ENCODE measurements at places on chromosomes 13 and 19. TPM values are rescaled to one million over a fixed set of nuclear protein-coding genes. Genes with fewer than 3 reads are reported as not detected.

The ETV2 gene
- 1.0 TPM for total RNA-seq

The TEX29 gene
- not detected for total RNA-seq

The FLT3 gene
- not detected for total RNA-seq

The ZNF543 gene
- 6.7 TPM for total RNA-seq

The DIAPH3 gene
- 7.3 TPM for total RNA-seq

The PCDH17 gene
- 10.3 TPM for total RNA-seq

The PTH2 gene
- not detected for total RNA-seq

The TNNI3 gene
- total RNA-seq = 1.4 TPM

The SLC10A2 gene
- total RNA-seq = 2.6 TPM

The UBL3 gene
- 57.2 TPM for total RNA-seq

The SBSN gene
- not detected for total RNA-seq

The RNF225 gene
- total RNA-seq = not detected

The RPL13A gene
- total RNA-seq = 2,349 TPM

GRCh38 chr13:101523154-101524131 is 71.0 kb downstream of the ITGBL1 start:
- H3K36me3 ChIP-seq = no peaks in the 10 kb centered on the region
- H3K4me3 ChIP-seq = no peak overlapping the region
- H3K27me3 ChIP-seq = no peaks in the 10 kb centered on the region
- no peaks in the 10 kb centered on the region for H3K4me1 ChIP-seq
- no peak overlapping the region for H3K27ac ChIP-seq

DNA sequence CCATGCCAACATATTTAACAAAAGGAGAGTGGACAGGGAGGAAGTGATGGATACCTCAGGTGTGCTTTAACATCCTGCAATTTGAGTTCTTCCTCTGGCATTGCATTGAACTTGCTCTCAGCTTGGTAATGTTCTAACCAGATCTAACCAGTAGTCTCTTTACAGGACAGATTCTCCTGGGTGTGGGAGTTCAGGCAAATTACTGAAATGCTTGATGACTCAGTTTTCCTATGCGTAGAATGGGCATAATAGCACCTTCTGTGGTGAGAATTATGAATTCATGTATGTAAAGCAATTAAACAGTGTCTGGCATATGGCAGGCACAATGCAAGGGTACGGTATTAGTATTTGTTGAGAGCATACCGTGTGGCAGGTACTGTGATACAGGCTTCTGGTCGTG is 3.6 kb downstream of the AKAP11 start:
- H3K4me3 ChIP-seq = no peak overlapping the region
- no peaks in the 10 kb centered on the region for H3K27me3 ChIP-seq
- DNase-seq = no peak
- no peaks in the 10 kb centered on the region for H3K36me3 ChIP-seq
- peaks cover 13% of the 10 kb centered on the region for H3K4me1 ChIP-seq
- no peak overlapping the region for H3K27ac ChIP-seq

GRCh38 chr13:77516342-77516789 is 19.1 kb upstream of the SCEL start:
- no peaks in the 10 kb centered on the region for H3K4me1 ChIP-seq
- H3K4me3 ChIP-seq = no peak overlapping the region
- H3K27ac ChIP-seq = no peak overlapping the region
- DNase-seq = no peak
- H3K27me3 ChIP-seq = no peaks in the 10 kb centered on the region

DNA sequence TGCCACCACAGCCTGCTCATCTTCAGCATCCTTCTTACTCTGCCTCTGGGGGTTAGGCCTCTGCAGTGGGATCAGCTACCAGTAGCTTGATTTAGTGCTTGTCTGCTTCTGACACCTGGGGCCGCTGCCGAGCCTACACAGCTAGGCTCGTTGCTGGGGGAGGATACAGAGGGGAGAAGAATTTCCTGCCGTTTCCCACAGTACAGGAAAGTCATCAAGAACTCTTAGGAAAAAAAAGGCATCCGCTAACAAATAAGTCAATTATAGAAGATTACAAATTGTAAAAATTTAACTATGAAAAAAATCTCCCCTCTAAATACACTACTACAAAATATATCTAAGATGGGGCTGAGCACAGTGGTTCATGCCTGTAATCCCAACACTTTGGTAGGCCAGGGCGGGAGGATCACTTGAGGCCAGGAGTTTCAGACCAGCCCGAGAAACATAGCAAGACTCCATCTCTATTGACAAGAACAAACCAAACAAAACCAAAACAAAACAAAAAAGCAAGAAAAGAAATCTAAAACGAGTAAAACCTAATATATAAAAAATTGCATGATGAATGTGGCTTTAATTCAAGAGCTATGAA is 26.7 kb downstream of the LATS2 start:
- H3K36me3 ChIP-seq = no peaks in the 10 kb centered on the region
- H3K4me1 ChIP-seq = peaks cover 17% of the 10 kb centered on the region
- H3K4me3 ChIP-seq = no peak overlapping the region
- H3K27me3 ChIP-seq = no peaks in the 10 kb centered on the region
- H3K27ac ChIP-seq = no peak overlapping the region
- no peak for DNase-seq

- no peak overlapping the region for H3K27ac ChIP-seq
- no peak for DNase-seq
- H3K27me3 ChIP-seq = no peaks in the 10 kb centered on the region
- peaks cover 12% of the 10 kb centered on the region for H3K4me1 ChIP-seq
- H3K4me3 ChIP-seq = no peak overlapping the region
Observed at GRCh38 chr13:106484084-106484483, 51.4 kb downstream of the EFNB2 start.

GRCh38 chr13:112583592-112584277 is 4.2 kb downstream of the TUBGCP3 start:
- no peak overlapping the region for H3K27ac ChIP-seq
- H3K36me3 ChIP-seq = no peaks in the 10 kb centered on the region
- no peak overlapping the region for H3K4me3 ChIP-seq
- no peak for DNase-seq
- H3K27me3 ChIP-seq = no peaks in the 10 kb centered on the region

DNA sequence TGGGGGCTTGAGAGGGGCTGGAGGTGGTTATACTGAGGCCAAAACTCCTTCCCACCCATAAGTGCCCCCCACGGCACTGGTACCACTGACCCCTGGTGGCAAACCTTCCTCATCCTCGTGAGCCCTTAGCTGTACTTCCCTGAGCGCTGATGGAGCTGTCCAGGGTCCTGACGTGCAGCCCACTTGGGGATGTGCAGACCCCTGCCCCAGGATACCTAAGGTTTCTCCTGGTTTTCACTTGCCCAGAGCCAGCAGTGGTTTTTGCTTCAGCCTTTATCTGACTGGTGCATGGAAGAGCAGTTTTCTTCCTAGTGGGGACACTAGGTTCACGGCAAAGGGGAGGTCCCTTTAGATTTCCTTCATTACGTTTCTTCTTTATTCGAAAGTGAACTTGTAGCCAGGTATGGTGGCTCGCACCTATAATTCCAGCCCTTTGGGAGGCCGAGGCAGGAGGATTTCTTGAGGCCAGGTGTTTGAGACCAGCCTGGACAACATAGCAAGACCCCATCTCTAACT is 28.7 kb upstream of the KCTD15 start:
- H3K27ac ChIP-seq = no peak overlapping the region
- no peak overlapping the region for H3K4me3 ChIP-seq
- peaks cover 6% of the 10 kb centered on the region for H3K27me3 ChIP-seq
- no peaks in the 10 kb centered on the region for H3K36me3 ChIP-seq
- no peaks in the 10 kb centered on the region for H3K4me1 ChIP-seq
- DNase-seq = peak; percentile 80

DNA sequence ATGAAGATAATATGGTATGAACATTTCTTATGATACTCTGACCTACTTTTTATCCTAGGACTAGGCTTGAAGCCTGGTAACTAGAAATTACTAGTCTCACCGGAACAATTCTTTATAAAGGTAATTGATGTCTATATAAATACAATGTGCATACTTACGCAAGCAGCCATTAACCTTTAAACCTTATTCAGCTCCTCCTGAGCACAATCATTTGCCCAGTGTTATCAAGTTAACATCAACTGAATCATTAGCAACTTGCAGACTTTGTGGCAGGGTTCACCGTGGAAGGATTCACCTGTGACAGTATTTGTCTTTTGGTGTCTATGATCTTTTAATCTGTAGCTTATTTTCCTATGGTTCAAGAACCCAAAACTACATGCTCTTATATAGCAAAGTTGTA is 508.6 kb upstream of the KLHL1 start:
- no peaks in the 10 kb centered on the region for H3K27me3 ChIP-seq
- H3K27ac ChIP-seq = no peak overlapping the region
- H3K4me1 ChIP-seq = no peaks in the 10 kb centered on the region
- no peaks in the 10 kb centered on the region for H3K36me3 ChIP-seq

DNA sequence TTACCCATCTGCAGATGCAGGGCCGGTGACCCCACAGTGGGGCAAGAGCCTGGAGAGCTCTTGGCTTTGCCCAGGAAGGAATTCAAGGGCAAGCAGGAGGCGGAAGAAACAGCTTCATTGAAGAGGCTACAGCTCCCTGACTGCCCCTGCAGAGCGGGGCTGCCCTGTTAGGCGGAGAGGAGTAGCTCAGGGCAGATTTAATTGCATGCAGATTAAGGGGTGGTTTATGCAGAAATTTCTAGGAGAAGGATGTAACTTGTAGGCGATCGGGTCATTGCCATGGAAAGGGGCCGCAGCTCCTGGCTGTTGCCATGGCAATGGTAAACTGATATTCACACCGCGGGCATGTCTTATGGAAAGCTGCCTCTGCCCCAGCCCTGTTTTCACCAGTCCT is 94.1 kb downstream of the ATP11A start:
- peaks cover 11% of the 10 kb centered on the region for H3K4me1 ChIP-seq
- H3K27ac ChIP-seq = peak overlapping the region; percentile 20
- no peak for DNase-seq
- H3K4me3 ChIP-seq = no peak overlapping the region
- no peaks in the 10 kb centered on the region for H3K36me3 ChIP-seq

GRCh38 chr13:57425531-57425930 is 206.0 kb upstream of the PCDH17 start:
- DNase-seq = no peak
- no peaks in the 10 kb centered on the region for H3K27me3 ChIP-seq
- H3K4me3 ChIP-seq = no peak overlapping the region
- no peaks in the 10 kb centered on the region for H3K36me3 ChIP-seq
- no peak overlapping the region for H3K27ac ChIP-seq

GRCh38 chr19:45305421-45305820 is 17.3 kb downstream of the CKM start:
- no peak overlapping the region for H3K4me3 ChIP-seq
- no peak for DNase-seq
- no peak overlapping the region for H3K27ac ChIP-seq
- H3K36me3 ChIP-seq = no peaks in the 10 kb centered on the region
- H3K4me1 ChIP-seq = no peaks in the 10 kb centered on the region
- no peaks in the 10 kb centered on the region for H3K27me3 ChIP-seq

- H3K27me3 ChIP-seq = no peaks in the 10 kb centered on the region
- no peak for DNase-seq
- no peaks in the 10 kb centered on the region for H3K36me3 ChIP-seq
- H3K27ac ChIP-seq = peak overlapping the region; percentile 94
- no peak overlapping the region for H3K4me3 ChIP-seq
- peaks cover 51% of the 10 kb centered on the region for H3K4me1 ChIP-seq
Observed at GRCh38 chr13:30863796-30864195, 42.3 kb upstream of the MEDAG start.

- no peaks in the 10 kb centered on the region for H3K27me3 ChIP-seq
- peaks cover 4% of the 10 kb centered on the region for H3K4me1 ChIP-seq
- DNase-seq = no peak
- no peaks in the 10 kb centered on the region for H3K36me3 ChIP-seq
Observed at GRCh38 chr13:33250609-33251008, 34.9 kb downstream of the STARD13 start.

DNA sequence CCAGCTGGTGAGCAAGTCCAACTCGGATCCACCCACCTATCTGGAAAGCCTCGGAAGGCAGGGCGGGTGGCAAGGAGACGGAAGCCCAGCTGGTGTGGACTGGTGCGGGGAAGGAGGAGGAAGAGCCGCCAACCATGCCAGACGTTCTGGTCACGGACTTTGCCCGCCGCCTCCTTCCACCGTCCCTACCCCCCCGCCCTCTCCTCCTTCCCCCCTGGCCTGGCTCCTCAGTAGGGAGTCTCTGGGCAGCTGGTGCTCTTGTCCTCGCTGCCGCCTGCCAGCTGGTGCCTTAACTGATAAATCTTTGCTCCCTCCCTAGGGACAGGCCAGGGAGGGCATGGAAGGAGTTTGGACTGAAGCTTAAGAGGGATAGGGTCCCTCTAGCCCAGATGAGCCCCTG is 4.8 kb downstream of the SYNGR4 start:
- H3K27ac ChIP-seq = no peak overlapping the region
- H3K4me1 ChIP-seq = peaks cover 10% of the 10 kb centered on the region
- no peak overlapping the region for H3K4me3 ChIP-seq
- H3K27me3 ChIP-seq = no peaks in the 10 kb centered on the region
- DNase-seq = no peak

DNA sequence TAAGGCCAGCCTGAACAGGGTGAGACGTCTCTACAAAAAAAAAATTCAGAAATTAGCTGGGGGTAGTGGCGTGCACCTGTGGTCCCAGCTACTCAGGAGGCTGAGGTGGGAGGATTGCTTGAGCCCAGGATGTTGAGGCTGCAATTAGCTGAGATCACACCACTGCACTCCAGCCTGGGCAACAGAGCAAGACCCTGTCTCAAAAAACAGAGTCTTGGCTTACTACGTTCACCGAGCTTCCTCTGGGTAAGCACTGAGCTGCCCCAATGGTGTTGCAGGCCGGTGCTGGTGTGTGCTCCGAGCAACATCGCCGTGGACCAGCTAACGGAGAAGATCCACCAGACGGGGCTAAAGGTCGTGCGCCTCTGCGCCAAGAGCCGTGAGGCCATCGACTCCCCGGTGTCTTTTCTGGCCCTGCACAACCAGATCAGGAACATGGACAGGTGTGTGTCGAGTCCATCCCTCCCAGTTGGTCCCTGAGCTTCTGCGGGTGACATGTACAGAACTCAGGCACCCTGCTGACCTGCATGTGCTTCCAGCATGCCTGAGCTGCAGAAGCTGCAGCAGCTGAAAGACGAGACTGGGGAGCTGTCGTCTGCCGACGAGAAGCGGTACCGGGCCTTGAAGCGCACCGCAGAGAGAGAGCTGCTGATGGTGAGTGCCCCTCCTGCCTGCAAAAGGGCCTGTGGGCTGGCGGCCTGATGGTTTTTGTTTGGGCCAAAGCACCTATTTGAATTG is 24.1 kb downstream of the UPF1 start:
- DNase-seq = no peak
- H3K27ac ChIP-seq = no peak overlapping the region
- H3K4me1 ChIP-seq = no peaks in the 10 kb centered on the region
- H3K27me3 ChIP-seq = no peaks in the 10 kb centered on the region
